Cortex of kidney (tissue), 1 donor: ENCODE measurements at places on chromosomes 1 and 21.

DNA sequence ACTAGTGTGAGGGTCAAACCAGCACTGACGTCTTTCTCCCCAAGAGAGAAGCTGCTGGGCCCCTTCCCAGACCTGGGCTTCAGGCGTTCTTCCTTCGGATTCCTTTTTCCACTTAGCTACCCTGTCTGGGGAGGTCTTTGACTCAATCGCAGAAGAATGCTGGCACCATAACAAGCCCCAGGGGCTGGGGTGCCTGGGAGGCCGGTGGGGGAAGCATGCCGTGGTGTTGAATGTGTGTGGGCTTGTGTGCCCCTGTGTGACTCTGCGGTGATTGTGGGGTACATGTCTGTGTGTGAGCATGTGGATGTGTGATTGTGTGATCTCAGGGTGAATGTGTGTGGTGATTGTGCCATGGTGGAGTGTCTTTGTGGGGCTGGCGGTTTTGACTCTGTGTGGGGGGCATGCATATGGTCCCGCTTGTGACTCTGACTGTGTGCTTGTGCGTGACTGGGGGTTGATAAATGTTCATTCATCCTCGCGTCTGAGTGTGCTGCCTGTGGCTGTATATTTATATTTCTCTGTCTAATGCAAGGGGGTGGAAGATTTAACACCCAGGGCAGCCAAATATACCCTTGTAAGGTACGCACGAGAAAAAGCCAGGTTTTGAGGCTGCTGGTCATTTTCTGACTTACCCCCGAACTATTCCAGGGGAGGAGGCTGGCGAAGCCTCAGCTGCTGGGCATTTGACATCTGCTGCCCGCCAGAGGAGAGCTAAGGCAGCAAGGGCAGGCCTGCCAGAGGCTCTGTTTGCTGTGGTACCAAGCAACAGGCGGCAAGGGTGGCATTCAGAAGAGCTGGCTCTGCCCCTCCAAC lies 1.1 kb upstream of the SYNC start:
- no peak for DNase-seq

DNA sequence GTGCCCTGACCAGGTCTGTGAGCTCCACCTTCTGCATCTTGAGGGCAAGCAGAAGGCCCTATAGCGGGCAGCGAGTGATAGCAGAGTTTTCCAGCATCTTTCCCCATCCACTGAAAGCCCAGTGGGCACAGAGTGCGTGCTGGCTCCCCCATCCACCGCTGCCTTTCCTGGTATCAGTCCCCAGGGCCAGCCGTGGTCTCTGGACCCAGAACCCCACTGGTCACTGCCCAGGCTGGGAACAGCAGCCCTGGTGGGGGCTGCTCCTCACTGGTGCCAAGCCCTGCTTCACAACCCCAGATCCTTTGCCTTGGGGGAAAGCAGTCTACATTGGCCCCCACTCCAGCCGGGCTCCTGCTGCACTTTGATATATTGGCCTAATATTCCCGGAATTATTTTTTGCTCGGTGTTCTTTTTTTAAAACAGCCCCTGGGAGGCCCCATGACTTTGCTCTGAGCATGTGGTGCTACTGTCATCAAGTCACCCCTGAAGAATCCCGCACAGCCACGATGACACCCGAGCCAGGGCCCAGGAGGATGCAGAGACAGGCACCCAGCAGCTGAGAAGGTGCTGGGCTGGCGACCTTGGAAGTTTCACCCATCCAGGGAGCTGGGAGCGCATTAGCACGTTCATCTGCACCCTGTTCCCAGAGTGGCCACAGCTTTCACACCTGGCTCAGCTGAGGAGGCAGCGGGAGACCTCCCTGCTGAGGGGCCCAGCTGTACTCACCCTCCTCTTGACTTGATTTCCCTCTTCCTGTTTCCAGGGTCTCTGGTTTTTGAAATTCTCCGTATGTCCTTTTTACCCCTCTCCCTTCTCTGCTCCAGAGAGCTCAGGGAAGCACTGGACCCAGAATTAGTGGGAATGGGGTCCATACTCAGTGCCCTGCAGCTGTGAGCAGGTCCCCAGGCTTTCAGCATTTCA lies 56.9 kb downstream of the KLHDC7A start:
- DNase-seq, result no peak

DNA sequence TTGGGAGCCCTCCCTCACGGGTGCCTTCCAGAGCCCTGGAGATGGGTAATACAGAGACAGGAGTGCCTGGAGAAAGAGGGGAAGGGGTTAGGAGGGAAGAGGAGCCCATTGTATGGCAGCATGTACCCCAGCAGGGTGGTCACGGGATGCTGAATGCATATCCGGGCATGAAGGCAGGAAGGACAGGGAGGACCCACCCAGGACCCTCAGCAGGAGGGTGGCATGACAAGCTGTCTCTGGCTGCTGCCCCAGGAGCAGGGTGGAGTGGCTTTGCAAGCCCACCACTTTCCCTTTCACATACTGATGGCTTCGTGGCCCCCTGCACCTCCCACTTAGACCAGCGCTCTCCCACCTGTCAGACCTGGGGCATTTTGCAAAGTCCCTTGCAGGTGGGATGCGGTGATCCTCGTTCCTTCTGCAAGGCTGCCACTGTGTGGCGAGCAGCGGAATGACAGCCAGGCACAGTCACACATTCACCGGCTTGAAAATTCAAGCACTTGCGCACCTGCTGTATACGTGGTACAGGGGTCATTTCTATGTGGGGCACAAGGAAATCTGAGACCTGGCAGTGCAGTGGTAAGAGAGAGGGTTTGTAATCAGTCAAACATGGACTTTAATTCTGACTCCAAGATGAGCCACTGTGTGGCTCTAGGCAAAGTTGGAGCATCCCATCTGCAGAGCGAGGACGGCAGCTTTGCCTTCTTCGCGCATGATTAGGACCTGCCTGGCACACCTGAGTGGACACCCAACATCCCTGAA lies 53.2 kb upstream of the TMEM51 start:
- DNase-seq, result no peak

- DNase-seq, result no peak
These were observed 12.6 kb downstream of the VN1R5 start for GRCh38 chr1:247268390-247269045.

DNA sequence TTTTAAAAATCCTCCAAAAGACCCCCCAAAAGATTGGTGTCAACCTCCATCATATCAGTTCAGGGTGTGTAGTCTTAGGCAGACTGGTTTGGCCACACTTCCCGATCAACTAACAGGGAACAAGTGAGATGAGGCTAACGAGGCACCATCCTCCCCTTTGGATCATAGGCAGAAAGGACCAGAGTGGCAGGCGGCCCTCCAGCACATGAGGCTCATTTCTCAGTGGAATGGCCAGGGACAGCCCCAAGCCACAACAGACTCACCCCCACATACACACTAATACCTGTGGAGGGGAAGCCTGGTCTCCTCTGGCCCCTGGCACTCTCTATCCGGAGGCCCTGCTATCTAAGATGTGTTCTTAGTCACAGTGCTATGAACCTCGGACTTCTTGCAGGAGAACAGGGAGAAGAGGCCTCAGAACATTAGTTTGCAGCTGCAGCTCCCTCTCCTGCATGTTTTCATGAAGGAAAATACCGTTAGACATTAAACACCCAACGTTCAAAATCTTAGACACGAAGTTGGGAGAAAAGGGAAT lies 17.3 kb upstream of the CAPN2 start:
- no peak for DNase-seq

DNA sequence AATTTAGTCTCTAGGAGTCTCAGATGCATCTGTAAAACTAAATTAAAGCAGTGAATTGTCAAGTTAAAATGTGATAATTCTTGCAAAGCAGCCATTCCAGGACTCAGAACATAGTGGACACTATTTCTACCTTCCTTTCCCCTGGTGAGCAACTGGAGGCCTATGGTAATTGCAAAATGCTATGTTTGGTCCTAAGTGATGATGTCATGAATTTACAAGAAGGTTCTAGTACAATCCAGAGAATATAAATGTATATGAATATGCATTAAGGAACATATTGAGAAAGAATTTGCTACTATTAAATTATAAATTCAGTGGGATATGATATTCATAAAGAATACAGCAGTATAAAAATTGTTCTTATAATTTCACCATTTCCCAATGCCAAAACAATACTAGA lies 32.6 kb downstream of the OMA1 start:
- no peak for DNase-seq
